Mesothelial cell of epicardium (in vitro differentiated cells): ENCODE measurements at places on chromosomes 12 and 14. TPM values are rescaled to one million over a fixed set of nuclear protein-coding genes. Genes with fewer than 3 reads are reported as not detected.

The CCDC175 gene
- 0.16 TPM in 1 of 3 replicates, not detected in the others for total RNA-seq

The PFDN5 gene
- 328 to 339 TPM (median 338 TPM) in 3 replicates for total RNA-seq

The SMIM41 gene
- 0.16 TPM in 1 of 3 replicates, not detected in the others for total RNA-seq

The HOXC11 gene
- 0.47 to 0.60 TPM (median 0.47 TPM) in 3 replicates for total RNA-seq

The CEP170B gene
- total RNA-seq, result 28.3 to 29.2 TPM (median 28.4 TPM) in 3 replicates

The TAS2R31 gene
- total RNA-seq, result 9.3 to 9.7 TPM (median 9.5 TPM) in 3 replicates

The AMDHD1 gene
- 0.47 TPM in 1 of 3 replicates, not detected in the others for total RNA-seq

The MTERF2 gene
- 19.9 to 24.5 TPM (median 21.2 TPM) in 3 replicates for total RNA-seq

The SYT10 gene
- 12.9 to 14.3 TPM (median 13.7 TPM) in 3 replicates for total RNA-seq

The AGAP2 gene
- total RNA-seq, result 2.0 to 2.8 TPM (median 2.2 TPM) in 3 replicates

GRCh38 chr12:18192119-18192518 lies 69.2 kb upstream of the PIK3C2G start:
- peaks cover 1% of the 10 kb centered on the region for H3K27me3 ChIP-seq
- peaks cover 2% of the 10 kb centered on the region for H3K36me3 ChIP-seq
- peaks cover 11% of the 10 kb centered on the region for H3K4me1 ChIP-seq
- no peak for DNase-seq

DNA sequence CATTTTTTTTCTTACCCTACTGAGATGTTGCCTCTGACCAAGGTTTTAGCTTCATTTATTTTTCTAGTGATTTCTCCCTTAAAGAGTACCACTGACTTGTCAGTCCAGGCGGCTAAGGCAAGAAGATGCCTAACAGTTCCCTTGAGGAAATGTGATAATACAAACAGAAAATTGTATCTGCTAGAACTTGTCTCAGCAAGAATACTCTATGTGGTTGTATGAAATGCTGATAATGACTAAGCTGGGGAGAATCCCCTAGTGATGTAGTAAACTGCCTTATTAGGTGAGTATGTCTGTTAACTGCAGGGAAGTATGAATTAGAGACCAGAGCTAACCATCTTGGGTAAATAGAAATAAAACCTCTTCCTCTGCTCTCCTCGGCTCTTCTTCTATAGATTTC lies 6.7 kb downstream of the C12orf54 start:
- H3K27ac ChIP-seq, result no peak overlapping the region
- no peak overlapping the region for H3K4me3 ChIP-seq
- H3K27me3 ChIP-seq, result peaks cover 1% of the 10 kb centered on the region
- no peak for DNase-seq
- H3K36me3 ChIP-seq, result no peaks in the 10 kb centered on the region

DNA sequence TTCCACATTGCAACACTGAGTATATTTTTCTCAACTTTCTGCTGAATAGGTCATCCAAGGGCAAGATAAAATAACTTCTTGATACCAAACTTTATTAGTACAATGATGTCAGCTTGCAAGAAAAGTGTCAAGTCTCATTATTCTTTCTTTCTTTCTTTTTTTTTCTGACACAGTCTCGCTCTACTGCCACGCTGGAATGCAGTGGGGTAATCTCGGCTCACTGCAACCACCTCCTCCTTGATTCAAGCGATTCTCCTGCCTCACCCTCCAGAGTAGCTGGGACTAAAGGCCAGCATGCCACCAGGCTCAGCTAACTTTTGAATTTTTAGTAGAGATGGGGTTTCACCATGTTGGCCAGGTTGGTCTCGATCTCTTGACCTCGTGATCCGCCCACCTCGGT lies 523.4 kb downstream of the FSCB start:
- no peaks in the 10 kb centered on the region for H3K36me3 ChIP-seq
- no peaks in the 10 kb centered on the region for H3K4me1 ChIP-seq
- H3K4me3 ChIP-seq, result no peak overlapping the region
- H3K27ac ChIP-seq, result no peak overlapping the region
- DNase-seq, result no peak
- no peaks in the 10 kb centered on the region for H3K27me3 ChIP-seq

DNA sequence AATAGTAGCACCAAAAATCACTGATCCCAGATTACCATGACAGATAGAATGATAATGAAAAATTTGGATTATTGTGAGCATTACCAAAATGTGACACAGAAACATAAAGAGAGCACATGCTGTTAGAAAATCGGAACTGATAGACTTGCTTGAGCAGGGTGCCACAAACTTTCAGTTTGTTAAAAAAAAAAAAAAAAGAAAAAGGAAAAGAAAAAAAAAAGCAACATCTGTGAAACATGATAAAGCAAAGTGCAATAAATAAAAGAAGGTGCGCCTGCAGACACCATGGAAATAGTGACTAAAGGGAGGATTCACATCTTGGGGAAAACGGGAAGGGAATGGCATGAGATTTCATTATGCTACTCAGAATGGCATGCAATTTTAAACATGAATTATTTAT lies 6.6 kb upstream of the PARP11 start:
- H3K36me3 ChIP-seq, result no peaks in the 10 kb centered on the region
- H3K4me1 ChIP-seq, result no peaks in the 10 kb centered on the region
- H3K27ac ChIP-seq, result no peak overlapping the region
- DNase-seq, result no peak
- no peak overlapping the region for H3K4me3 ChIP-seq

DNA sequence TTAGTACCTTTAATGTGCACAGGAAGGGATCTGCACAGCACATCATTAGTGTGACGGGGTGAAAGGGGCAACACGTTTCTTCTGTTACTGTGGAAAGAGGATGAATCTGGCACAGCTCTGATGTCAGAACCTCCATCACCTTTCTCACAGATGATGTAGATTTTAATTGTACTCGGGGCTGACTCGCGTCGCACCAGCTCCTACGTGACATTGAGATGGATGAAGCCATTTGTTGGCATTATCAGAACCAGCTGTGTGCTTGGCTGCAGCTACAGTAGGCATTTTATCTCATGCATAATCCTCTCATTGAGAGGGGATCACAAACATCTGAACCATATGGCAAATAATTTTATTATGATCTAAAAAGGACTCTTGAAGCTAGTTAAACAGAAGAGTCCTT lies 173.6 kb downstream of the PDZRN4 start:
- H3K4me3 ChIP-seq, result no peak overlapping the region
- H3K27ac ChIP-seq, result no peak overlapping the region
- H3K4me1 ChIP-seq, result peaks cover 17% of the 10 kb centered on the region
- no peak for DNase-seq

- H3K27ac ChIP-seq, result no peak overlapping the region
- H3K36me3 ChIP-seq, result no peaks in the 10 kb centered on the region
- no peak overlapping the region for H3K4me3 ChIP-seq
Observed at GRCh38 chr14:81331229-81332021, 68.7 kb downstream of the STON2 start.

- no peak overlapping the region for H3K27ac ChIP-seq
- peak overlapping the region; percentile 28 for H3K4me3 ChIP-seq
- no peak for DNase-seq
- peaks cover 75% of the 10 kb centered on the region for H3K27me3 ChIP-seq
- peaks cover 3% of the 10 kb centered on the region for H3K4me1 ChIP-seq
- no peaks in the 10 kb centered on the region for H3K36me3 ChIP-seq
Observed at GRCh38 chr12:52714887-52715281, 11.6 kb upstream of the KRT77 start.

- peaks cover 17% of the 10 kb centered on the region for H3K27me3 ChIP-seq
- no peak for DNase-seq
- no peak overlapping the region for H3K27ac ChIP-seq
- peaks cover 17% of the 10 kb centered on the region for H3K4me1 ChIP-seq
Observed at GRCh38 chr14:50865391-50866076, 6.3 kb upstream of the ABHD12B start.

DNA sequence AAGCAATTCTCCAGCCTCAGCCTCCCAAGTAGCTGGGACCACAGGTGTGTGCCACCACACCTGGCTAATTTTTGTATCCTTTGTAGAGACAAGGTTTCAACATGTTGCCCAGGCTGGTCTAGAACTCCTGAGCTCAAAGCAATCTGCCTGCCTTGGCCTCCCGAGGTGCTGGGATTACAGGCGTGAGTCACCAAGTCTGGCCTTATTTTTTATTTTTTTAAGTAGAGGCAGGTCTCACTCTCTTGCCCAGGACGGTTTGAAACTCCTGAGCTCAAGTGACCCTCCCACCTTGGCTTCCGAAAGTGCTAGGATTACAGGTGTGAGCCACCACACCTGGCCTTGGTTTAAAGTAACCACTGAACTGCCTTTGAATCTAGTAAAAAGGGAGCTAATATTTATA lies 56.8 kb downstream of the SPPL3 start:
- DNase-seq, result no peak
- H3K36me3 ChIP-seq, result no peaks in the 10 kb centered on the region
- no peak overlapping the region for H3K4me3 ChIP-seq
- no peaks in the 10 kb centered on the region for H3K27me3 ChIP-seq

- DNase-seq, result no peak
- H3K4me1 ChIP-seq, result peaks cover 11% of the 10 kb centered on the region
- H3K27ac ChIP-seq, result no peak overlapping the region
- H3K36me3 ChIP-seq, result peaks cover 9% of the 10 kb centered on the region
Observed at GRCh38 chr14:30974628-30975027, 50.8 kb upstream of the AP4S1 start.

- DNase-seq, result peak; percentile 55
- H3K27me3 ChIP-seq, result no peaks in the 10 kb centered on the region
- no peak overlapping the region for H3K4me3 ChIP-seq
- H3K4me1 ChIP-seq, result no peaks in the 10 kb centered on the region
- H3K36me3 ChIP-seq, result no peaks in the 10 kb centered on the region
Observed at GRCh38 chr12:7806863-7807487, 17.8 kb downstream of the NANOG start.

DNA sequence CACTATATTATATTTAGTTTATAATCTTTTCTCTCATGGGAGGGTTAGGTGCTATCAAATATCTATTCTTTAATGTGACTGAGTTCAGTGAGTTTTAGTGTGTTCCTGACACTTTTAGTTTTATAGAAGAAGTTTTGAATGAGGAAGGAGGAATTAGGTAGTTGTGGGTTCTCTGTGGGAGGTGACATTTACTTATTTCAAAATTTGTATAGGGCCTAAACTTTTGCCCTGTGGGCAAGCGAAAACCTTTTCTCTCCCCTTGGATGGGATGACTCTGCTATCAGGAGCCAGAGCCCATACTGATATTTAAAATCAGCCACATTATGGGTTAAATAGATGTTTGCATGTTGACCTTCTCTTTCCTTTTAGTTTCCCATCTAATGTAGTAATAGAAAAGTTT lies 43.6 kb downstream of the SPATS2 start:
- no peak for DNase-seq
- no peak overlapping the region for H3K27ac ChIP-seq
- peaks cover 13% of the 10 kb centered on the region for H3K4me1 ChIP-seq
- peaks cover 12% of the 10 kb centered on the region for H3K36me3 ChIP-seq
- H3K27me3 ChIP-seq, result no peaks in the 10 kb centered on the region

DNA sequence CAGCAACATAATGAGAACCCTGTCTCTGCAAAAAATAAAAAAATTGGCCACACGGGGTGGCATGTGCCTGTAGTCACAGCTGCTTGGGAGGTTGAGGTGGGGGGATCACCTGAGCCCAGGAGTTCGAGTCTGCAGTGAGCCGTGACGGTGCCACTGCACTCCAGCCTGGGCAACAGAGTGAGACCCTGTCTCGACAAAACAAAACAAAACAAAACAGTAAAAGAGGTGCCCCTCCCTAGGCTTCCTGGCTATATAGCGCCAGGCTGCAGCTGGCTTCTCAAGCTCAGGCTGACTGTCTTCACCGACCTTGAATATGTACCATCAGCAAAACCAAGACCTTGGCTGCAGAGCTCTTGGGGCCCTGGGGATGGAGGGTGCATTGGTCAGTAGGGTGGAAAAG lies 29.4 kb downstream of the TSPAN9 start:
- peaks cover 5% of the 10 kb centered on the region for H3K36me3 ChIP-seq
- no peaks in the 10 kb centered on the region for H3K27me3 ChIP-seq
- peaks cover 56% of the 10 kb centered on the region for H3K4me1 ChIP-seq
- peak overlapping the region; percentile 36 for H3K27ac ChIP-seq

DNA sequence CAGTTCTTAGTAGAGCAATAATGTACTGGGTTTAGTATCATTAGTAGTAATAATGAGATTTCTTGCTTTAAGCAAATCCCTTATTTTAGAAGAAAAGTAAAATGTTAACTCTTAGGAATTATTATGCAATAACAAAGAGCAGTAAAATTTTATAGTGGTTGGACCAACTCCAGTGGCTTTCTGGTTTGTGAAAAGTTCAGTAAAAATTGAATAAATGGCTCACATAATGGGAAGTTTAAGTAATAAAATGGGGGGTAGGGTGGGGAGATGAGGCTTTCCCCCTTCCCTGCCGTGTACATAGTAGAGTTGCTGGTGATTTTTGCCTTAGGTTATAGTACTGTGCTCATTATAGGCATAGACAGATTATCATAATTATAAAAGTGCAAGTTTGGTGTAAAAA lies 250.5 kb upstream of the ATP2B1 start:
- peaks cover 7% of the 10 kb centered on the region for H3K4me1 ChIP-seq
- H3K4me3 ChIP-seq, result no peak overlapping the region
- no peaks in the 10 kb centered on the region for H3K27me3 ChIP-seq
- H3K36me3 ChIP-seq, result no peaks in the 10 kb centered on the region

DNA sequence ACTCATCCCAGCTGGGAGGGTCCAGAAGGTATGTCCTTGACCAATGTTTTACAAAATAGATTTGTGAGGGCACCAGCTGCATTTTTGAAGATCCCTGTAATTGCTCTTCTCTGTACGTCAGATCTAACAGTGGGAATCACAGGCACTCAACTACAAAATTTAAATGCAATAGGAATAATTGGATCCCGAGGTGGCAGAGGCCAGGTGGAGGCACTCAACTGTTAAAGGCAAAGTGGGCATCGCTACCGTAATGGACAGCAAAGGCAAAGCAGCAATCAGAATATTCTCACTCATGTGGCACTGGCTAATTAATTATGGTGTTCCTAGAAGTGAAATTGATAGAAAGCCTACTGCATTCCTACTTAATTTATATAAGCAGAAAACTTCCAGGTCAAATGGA lies 27.9 kb upstream of the PSMC1 start:
- H3K36me3 ChIP-seq, result no peaks in the 10 kb centered on the region
- H3K4me3 ChIP-seq, result no peak overlapping the region
- H3K4me1 ChIP-seq, result no peaks in the 10 kb centered on the region
- peaks cover 22% of the 10 kb centered on the region for H3K27me3 ChIP-seq
- no peak for DNase-seq
